ENCODE measurements at places on chromosomes 6 and 20. TPM values are rescaled to one million over a fixed set of nuclear protein-coding genes. Genes with fewer than 3 reads are reported as not detected.

Gene RBPJL
- not detected for total RNA-seq

Gene MCM9
- total RNA-seq, result 57.3 TPM

Gene TPX2
- 5.4 TPM for total RNA-seq

Gene ACSS2
- 8.8 TPM for total RNA-seq

GRCh38 chr6:3940703-3941102 lies 91.5 kb downstream of the FAM50B start:
- H3K4me3 ChIP-seq, result no peak overlapping the region
- no peak for DNase-seq
- H3K36me3 ChIP-seq, result no peaks in the 10 kb centered on the region
- H3K27me3 ChIP-seq, result peaks cover 29% of the 10 kb centered on the region

GRCh38 chr6:111686249-111686931 lies 80.7 kb upstream of the TRAF3IP2 start:
- H3K4me3 ChIP-seq, result no peak overlapping the region
- no peak for DNase-seq

- peak overlapping the region; percentile 68 for H3K27ac ChIP-seq
- peak overlapping the region; percentile 72 for H3K4me3 ChIP-seq
- no peak for DNase-seq
Measured at GRCh38 chr6:25006565-25007001, 70.8 kb upstream of the RIPOR2 start.

DNA sequence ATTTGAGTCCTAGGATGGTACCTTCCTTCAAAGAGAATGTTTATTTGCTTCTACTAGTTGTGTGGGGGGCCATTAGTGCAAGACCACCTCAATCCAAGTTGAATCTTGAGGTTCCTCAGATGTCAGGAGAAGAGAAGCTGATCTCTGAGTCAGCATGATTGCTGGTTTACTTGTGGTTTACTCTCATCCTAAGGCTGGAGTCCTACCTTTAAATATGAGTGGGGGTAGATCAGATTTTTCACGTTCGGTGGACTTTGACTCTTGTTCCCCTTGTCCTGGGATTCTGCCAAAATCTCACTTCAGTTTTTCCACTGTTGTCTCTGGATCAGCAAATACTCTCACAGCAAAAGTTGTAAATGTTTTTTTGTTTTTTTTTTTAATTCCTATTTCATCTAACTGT lies 84.6 kb upstream of the F13A1 start:
- no peaks in the 10 kb centered on the region for H3K36me3 ChIP-seq
- no peak for DNase-seq
- no peak overlapping the region for H3K27ac ChIP-seq

DNA sequence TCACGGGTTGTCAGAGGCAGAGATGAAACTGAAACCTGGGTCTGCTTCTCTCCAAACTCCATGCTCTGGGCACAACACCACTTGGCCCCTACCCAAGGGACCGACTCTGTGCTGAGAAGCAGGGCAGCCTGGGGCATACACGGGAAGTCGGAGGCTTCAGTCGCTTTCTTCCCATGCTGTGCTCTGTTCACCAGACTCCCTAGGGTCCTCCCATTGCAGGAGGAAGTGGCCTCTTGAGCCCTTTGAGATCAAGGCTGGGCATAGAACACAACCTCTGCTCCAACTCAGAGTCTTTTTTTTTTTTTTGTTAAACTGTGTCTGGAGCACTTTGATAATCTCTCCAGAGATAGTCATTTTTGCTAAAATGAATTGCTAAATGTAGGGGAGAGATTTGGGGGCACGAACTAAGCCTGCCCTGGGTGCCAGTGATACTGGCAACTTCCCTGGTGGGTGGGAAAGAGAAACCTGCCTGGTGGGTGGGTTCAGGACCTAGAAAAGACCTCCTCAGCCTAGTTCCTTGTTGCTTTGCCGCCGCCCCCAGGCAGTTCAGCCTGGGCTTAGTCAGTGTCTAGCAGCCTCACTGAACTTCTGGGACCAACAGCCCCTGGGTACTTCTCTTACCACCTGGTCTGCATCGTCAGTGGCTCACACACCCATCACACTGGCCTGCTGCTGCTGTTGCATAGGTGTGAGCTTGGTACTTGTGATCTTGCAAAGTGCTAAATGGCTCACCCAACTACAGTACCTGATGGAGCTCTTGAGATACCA lies 62.0 kb downstream of the PPP1R14C start:
- no peak for DNase-seq
- no peaks in the 10 kb centered on the region for H3K36me3 ChIP-seq
- H3K4me1 ChIP-seq, result no peaks in the 10 kb centered on the region
- no peak overlapping the region for H3K27ac ChIP-seq

DNA sequence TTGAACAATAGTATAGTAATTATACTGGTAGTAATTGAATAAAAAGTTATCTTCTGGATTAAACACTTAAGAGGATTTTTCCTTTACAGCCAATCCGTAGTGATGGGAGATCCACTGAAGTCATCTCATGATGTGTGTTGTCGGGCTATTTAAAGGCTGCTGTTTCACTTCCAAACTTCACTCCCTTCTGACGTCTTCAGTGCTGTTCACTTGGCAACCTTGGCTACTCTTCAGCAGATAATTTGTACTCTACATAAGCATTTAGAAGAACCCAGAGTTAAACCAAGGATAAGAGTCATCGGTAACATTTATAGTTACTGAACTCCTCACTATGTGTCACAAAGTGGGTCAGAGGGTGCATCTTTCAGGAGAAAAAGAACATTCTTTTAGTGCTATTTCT lies 179.1 kb upstream of the EYA4 start:
- H3K27ac ChIP-seq, result no peak overlapping the region
- no peaks in the 10 kb centered on the region for H3K27me3 ChIP-seq
- H3K4me1 ChIP-seq, result no peaks in the 10 kb centered on the region
